ENCODE measurements at places on chromosomes 5 and 9. TPM values are rescaled to one million over a fixed set of nuclear protein-coding genes. Genes with fewer than 3 reads are reported as not detected.

Gene ZNF879
- total RNA-seq = 7.9 TPM

Gene SMIM32
- not detected for total RNA-seq

Gene CKMT2
- total RNA-seq = 3.7 TPM

Gene TAF1L
- not detected for total RNA-seq

Gene POLK
- 44.9 TPM for total RNA-seq

Gene OR1Q1
- total RNA-seq = 0.44 TPM

Gene ZDHHC11
- 3.0 TPM for total RNA-seq

Gene TRMO
- total RNA-seq = 46.8 TPM

Gene CDK5RAP2
- 77.4 TPM for total RNA-seq

Gene GNA14
- 2.9 TPM for total RNA-seq

Gene SPINK7
- total RNA-seq = not detected

Gene SUSD3
- 52.4 TPM for total RNA-seq

Gene TRIM41
- 14.1 TPM for total RNA-seq

Gene CCL27
- not detected for total RNA-seq

Gene FAM120AOS
- 60.3 TPM for total RNA-seq

All from breast epithelium (tissue), 4 donors.